Trophoblast cell (in vitro differentiated cells and primary cell): ENCODE measurements at places on chromosomes 3 and 15.

DNA sequence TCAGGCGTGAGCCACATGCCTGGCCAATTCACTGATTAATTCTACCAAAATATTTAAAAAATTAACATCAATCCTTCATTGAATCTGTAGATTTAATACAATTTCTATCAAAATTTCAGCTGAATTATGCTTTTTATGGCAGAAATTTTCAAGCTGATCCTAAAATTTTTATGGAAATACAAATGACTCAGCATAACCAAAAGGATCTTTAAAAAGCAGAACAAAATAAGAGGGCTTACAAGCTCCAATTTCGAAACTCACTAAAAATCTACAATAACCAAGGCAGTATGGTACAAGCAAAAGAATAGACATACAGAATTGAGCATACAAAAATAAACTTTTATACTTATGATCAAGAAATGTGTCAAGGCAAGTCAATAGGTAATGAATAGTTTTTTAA, 180.4 kb upstream of the CTNNB1 start:
- DNase-seq = no peak

DNA sequence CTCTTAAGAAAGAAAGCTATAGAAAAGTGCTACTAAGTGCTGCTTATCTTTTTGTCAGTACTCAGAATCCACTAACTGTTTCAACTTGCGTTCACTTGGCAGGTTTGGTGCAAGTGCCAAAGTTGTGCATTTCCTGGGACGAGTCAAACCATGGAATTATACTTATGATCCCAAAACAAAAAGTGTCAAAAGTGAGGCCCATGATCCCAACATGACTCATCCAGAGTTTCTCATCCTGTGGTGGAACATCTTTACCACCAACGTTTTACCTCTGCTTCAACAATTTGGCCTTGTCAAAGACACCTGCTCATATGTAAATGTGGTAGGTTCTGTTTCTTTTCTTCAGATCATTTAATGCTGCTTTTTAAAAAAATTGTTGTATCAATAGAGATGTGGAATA, 32.6 kb downstream of the GYG1 start:
- DNase-seq = no peak

- DNase-seq = no peak
Measured at GRCh38 chr3:107942244-107942643, 148.6 kb downstream of the CD47 start.

DNA sequence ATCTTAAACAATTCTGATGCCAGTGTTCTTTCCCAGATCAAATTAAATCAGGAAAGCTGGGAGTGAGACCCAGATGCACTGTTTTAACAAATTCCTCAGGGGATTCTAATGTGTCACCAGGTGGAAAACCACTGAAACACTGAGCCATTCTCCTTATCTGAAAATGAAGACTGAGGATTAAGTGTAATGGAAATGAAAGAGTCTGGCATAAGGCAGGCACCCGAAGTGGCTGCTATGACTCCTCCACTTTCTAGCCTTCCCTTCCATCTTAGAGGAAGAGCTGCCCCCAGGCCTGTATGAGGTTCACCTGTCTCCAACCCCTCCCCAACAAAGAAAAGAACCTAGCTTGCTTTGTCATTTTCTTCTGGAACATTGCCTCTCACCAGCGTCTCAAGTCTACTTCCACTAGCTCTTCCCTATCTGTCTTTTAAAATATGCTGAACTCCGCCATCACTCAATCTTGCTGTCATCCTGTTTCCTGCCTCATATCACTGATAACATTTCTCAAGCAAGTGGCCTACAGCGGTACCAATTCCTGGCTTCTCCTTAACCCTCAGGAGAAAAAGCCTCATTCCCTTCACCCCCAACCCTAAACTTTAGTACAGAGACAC, 13.7 kb upstream of the ABHD2 start:
- DNase-seq = no peak

DNA sequence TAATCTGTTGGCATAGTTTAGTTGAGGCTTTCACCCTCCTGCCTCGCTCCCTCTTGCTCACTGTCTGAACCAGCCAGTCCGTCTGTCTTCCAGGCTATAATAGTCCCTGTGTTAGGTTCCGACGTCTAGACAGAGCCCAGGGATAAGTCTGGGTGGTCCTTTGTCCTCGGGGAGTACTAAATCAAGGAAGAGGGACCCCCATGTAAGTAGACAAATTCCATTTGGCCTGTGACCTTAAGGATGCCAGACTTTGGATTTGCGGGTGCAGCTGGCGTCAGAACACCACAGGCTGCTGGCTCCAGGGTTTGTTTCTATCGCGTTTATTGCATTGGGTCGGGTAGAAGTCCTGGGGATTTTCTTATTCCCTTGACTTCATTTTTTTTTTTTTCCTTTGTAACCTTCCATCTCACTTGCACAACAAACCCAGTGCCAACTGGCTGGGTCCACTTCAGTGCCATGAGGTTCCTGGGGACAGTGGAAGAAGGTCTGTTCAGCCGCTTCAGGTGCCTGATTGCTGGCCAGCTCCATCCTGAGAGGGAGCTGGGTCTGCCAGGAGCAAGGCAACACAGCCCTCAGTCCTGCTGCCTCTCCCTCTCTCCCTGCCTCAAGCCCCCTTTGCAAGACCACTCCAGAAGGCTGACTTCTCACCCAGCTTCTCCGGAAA, 95.4 kb upstream of the KLHL25 start:
- no peak for DNase-seq

DNA sequence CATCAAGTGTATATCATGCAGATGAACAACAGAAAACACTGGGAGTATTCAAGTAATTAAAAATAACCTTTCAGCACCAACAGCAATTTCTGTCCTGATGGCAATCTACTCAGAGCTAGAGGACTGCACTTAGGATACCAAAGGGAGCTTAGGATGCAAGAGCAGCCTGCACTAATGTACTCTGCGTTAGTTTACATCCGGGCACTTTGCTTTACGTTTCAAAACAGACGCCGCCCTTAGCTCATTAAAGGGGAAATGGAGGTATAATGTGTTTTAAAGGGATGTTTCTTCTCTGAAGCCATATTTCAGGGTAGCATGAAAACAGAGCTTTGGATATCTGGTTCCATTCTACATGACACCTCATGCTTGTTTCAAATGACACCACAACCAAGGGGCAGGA, 14.0 kb upstream of the B3GNT5 start:
- no peak for DNase-seq

DNA sequence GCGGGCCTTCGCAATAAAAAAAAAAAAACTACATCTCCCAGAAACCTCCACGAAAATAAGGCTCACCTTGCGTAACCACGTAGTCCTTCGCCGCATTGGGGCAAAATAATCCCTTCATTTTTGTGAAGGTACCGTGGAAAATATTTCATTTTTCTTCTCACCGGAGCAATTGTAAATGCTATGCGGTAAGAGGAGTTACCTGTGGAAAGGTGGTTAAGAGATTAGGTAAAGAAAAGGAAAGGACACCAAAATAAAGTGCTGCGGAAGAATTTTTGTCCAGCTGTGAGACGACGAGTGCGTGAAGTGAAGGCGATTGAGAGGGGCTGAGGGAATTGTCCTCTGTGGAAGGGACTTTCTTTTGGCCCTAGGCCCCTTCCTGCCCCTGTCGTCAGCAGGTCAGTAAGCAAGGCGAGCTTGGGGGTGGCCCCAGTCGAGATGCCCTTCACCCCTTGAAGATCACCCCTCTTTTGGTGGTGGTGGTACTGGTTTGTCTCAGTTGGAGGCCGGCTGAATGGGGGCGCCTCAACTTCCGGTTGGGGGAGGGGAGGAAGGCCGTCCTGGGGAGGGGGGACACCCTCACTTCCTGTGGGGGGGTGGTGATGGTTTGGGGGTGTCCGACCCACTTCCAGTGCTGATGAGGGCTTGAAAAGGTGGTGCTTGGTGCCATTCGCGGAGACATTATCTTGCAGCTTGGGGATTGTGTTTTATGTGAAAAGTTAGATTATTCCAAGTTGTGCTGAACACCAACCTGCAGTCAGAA, at the start of gene HMG20A:
Gene HMG20A (plus strand): TSS at position 279 of the 760 bp plus-strand sequence. CDS start 37,520 bp downstream, outside the sequence.
- peak; percentile 84 for DNase-seq

GRCh38 chr15:39828374-39828931, 45.8 kb upstream of the FSIP1 start:
- no peak for DNase-seq

DNA sequence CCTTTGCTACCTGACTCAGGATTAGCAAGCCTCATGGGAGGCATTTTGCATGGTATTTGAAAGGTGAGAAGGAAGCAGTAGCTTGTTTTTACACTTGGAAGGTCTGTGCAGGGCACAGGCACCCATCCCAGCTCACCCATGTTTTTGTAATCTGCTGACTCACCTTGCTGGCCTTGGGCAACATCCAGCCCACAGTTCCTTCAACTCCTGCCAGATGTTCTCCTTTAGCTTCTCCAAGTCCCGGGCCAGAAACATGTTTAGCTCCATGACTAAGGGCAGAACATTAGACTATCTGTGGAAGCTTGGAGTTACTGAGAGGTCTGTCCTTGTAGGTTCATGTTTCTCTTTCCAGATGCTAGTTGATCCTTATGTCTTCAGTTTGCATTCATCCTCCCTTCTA, 12.4 kb upstream of the ZNF770 start:
- DNase-seq = peak; percentile 87

GRCh38 chr15:31062310-31062847, 39.1 kb downstream of the TRPM1 start:
- DNase-seq = no peak

GRCh38 chr3:183664913-183665381, 29.5 kb downstream of the KLHL24 start:
- no peak for DNase-seq

GRCh38 chr15:89858661-89859458, 34.9 kb downstream of the AP3S2 start:
- no peak for DNase-seq

GRCh38 chr15:38896647-38897046, 332.0 kb upstream of the RASGRP1 start:
- no peak for DNase-seq

GRCh38 chr15:95734422-95735316, 595.8 kb upstream of the NR2F2 start:
- no peak for DNase-seq

GRCh38 chr3:74617776-74618175, 3.3 kb upstream of the CNTN3 start:
- DNase-seq = no peak

DNA sequence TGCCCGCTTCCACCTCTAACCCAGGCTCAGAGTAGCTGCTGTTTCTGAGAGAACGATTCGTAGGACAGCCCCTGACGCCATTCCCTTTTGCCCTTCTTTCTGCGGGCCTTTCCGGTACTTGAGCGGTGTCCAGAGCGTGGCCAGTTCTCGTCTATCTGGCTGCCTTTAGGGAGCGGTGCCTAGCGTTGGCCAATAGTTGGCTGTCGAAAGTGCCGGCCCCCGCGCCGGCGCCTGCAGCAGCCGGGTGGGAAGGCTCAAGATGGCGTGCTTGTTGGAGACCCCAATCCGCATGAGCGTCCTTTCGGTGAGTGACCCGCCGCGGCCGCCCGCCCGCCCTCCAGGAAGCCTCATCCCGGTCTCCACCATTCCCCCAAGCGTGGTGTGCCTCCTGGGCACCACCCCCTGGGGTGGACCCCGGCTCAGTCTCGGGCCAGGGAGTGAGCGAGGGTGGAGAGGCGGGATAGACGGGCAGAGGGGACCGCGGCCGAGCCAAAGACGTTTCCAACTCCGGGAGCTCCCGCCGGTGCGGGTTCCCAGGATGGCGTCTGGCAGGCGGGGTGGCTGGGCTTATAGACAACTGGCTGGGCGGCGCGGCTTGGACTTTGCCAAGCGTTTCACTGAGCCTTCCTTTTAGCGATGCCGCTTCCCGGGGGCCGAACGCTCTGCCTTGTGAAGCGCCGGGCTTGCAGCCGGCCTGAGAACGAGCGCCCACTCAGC, at the start of gene ARMC8:
Gene ARMC8 (plus strand): TSS at position 6 of the 717 bp plus-strand sequence. CDS start 254 bp downstream, at position 260.
- peak; percentile 91 for DNase-seq

DNA sequence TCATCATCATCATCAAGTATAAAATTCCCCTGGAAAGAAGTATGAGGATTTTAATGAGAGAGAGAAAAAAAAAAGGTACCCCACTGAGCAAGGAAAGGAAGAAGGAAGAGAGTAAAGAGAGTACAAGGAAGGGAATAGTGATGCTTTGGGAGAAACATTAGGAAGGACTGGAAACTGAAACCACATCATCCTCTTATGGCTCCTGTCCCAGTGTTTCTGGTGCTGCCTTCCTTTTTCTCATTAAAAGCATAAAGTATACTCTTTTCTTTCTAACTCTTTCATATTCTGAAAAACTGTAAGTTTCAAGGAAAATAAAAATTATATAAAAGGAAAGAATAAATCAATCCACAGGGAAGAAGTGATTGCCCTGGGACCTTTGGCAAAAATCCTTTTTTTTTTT, 616.4 kb upstream of the CBLB start:
- no peak for DNase-seq

DNA sequence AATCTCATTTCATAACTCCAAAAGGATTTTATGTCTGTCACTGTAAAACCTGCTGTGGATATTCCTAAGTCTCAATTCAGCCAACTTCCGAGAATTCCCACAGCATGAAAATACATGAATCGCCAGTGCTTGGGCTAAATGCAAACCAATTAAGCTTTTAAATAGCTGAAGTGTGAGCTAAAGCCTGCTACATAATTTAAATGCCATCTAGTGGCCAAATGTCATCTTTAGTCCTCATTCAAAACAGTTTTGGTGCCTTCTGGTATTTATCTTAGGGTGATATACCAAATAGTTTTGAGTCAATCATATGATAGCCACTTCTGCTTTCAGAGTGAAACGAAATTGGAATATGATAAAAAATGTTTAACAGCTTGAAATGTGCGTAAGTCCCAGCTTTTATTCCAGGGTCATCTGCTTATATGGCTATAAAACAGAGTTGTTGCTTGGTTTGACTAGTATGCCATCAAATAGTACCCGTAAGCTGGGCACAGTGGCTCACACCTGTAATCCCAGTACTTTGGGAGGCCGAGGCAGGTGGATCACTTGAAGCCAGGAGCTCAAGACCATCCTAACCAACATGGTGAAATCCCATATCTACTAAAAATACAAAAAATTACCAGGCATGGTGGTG, 41.8 kb upstream of the CCNL1 start:
- peak; percentile 73 for DNase-seq

DNA sequence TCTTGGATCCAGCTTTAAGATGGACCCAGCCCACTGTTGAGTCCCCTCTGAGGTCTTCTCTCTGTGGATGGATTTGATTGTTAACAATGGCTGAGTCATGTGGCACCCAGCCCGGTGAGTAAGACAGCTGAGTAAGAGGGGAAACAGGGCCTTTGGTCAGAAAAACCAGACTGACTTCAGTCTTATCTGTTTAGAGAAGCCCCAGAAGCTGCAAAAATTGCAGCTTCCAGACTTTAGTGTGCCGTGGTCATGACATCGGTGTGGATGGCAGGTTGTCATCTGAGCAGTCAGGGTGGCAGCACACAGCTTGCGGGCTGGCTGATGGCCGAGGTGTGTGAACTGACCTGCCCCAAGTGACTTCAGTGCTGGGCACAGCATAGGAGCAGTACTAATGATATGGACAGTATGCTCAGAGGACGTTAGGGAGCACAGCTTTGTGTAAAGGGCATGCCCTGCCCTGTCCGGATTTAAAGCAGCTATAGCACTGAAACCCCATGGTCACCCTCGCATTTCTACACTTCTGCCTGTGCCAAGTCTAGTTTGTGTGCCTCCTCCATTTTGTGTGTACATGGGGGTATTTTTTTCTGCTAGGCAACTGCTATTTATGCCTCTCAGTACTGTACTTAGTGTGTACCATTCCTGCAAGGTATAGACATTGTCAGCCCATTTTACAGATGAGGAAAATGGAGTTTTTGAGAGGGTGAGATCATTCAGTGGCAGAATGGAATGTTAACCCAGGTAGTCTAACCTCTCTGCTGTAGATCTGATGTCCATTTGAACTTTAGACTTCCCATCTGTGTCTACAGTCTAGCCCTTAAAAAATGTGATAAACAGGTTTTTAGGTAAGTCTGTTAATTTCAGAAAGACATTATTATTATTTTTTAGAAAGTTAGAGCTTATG, 44.4 kb downstream of the FLNB start:
- DNase-seq = peak; percentile 93
